Cortex of kidney (tissue), 1 donor: ENCODE measurements at places on chromosomes 2 and 18.

GRCh38 chr2:215692387-215693079, 256.7 kb upstream of the FN1 start:
- DNase-seq, result no peak

DNA sequence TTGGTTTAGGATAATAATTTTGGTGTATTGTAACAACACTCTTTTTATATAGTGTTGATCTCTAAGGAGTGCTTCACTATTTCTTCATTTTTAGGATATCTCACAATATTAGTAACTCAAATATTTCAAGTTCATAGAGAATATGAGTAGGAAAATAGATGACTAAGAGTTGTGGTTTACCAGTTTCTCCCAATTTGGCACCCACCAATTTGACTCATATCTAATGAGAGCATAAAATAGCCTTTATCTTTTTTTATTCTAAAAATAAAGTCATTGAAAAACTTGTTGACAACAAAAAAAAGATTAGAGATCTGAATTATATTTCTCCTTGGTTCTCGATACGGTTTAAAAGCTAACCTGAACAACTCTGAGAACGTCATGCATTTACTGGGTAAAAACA, 204.0 kb downstream of the PARD3B start:
- no peak for DNase-seq

DNA sequence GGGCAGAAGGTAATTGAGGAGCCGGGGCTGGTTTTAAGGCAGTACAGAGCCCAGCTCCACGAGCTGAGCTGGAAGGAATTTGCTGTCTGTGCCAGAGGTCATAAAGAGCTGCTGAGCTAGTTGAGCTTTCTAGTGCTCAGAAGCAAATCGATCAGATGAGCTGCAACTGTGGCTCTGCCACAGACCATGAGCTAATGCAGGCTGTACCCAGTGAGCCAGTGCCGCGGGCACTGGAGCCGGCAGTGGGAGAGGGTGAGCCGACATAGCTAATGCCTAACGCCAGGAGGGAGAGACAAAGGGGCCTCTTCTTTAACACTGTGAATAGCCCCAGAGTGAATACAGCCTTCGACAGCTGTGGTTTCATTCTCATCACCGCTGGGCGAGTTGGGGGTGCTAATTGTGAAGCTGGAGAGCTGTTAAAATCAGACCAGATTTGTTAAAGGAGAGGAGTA, 410.1 kb upstream of the TCF4 start:
- DNase-seq, result no peak

GRCh38 chr2:96521219-96521618, 15.3 kb upstream of the ARID5A start:
- no peak for DNase-seq

- no peak for DNase-seq
Measured at GRCh38 chr18:25235401-25236042, 116.4 kb downstream of the ZNF521 start.

GRCh38 chr2:48356701-48357325, 173.1 kb upstream of the STON1 start:
- no peak for DNase-seq

DNA sequence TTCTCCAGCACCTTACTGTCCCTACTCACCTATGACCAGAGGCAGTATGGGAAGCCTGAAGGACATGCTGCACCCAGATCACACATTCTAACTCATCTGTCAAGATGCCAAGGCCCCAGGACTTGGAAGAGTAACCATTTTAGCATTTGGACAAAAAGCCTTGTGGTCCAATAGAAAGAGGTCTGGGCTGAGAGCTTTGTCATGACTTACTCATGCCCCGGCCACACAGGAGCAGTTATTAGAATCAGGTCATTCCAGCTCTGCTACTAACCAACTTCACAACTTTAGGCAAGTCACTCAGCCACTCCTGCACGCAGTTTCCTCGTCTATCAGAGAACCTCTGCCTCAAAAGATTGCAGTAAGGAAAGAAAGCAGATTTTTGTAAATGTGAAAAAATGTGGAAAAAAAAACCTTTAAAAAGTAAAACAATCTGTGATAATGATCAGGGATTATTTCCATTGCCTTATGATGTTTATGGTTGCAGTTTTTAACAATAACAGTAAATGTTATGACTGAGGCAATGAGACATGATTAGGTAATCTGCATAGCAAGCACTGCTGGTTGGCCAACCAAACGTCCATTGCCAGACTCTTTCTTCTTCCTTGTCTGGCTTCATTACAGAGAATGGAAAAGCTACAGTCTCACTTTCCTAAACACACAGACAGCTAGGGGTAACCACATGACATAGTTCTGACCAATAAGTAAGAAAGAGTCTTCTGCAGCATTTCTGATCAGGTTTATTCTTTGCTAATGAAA, 255.4 kb upstream of the CHAC2 start:
- DNase-seq, result no peak

GRCh38 chr2:109439986-109440385, 173.8 kb downstream of the SEPTIN10 start:
- no peak for DNase-seq

DNA sequence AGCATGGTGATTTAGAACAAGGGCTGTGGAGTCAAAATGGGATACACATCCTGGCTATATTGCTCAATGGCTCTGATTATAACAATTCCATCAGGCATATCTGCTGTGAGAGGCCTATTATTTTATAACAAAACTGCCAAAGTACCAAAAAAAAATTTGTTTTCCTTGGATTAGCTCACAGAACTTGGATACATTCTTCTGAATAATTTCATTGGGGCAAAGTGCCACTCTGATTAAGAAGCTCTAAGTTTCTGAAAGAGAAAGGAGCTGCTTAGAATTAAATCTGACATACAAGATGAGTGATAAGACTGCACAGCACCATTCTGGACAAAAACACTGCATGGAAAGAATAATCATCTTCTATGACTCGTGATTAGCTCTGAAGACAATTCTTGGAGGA, 85.7 kb downstream of the SMC6 start:
- no peak for DNase-seq

- DNase-seq, result no peak
Measured at GRCh38 chr2:26273501-26273900, 28.8 kb downstream of the HADHB start.

GRCh38 chr18:845152-845819, 33.2 kb upstream of the YES1 start:
- no peak for DNase-seq

DNA sequence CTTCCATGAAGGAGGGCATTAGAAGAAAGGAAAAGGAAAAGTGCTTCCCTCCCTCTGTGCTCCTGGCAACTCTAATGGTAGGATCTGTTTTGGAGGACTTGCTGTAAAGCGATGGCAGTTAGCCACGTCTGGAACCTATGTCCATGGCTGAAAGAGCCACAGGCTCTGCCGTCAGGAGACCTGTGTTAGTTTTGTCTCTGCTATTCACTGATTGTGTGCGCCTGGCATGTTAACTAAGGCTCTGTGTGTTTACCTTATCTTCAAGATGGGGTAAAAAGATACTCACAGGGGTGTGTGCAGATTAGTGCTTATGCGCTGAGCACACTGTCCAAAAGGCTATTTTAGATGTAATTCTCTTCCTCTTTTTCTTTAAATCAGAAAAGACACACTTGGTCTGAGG, 109.8 kb upstream of the LTBP1 start:
- DNase-seq, result no peak

DNA sequence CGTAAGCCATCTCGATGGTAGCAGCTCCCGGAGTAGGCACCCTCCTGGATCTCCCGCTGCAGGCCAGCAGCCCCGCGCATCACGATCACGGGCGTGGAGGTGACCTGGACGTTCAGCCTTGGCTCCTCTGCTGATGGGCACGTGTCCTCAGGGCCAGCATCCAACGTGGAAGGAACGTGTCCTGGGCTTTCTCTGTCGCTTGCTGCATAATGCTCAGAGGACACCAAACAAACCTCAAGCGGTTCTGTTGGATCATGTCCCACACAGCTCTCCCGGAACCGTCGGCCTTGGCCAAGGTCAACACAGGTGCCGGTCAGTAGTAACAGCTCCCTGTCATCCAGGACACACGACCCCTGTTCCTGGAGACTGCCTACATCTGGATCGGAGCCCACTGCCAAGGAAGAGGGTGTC, 23.1 kb downstream of the PASK start:
- no peak for DNase-seq

DNA sequence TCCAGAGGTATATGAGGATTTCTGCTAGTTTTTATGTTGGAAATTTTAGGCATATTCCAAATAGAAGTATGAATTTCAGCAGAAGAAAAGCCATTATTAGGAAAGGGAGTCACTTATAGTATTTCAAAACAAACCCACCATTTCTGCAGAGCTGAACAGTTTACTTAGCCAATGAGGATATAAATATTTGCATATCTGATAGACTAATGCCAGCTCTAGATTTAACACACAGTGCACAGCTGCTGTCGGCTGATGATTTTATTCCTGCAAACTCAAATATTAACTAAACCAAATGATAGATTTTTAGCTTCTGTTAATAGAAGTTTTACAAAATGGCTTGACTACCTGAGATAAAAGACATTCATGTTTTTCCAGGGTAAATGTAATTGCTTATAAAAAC, 375.8 kb upstream of the FANCL start:
- DNase-seq, result no peak

- DNase-seq, result no peak
Measured at GRCh38 chr18:43751835-43752234, 474.5 kb upstream of the SYT4 start.

DNA sequence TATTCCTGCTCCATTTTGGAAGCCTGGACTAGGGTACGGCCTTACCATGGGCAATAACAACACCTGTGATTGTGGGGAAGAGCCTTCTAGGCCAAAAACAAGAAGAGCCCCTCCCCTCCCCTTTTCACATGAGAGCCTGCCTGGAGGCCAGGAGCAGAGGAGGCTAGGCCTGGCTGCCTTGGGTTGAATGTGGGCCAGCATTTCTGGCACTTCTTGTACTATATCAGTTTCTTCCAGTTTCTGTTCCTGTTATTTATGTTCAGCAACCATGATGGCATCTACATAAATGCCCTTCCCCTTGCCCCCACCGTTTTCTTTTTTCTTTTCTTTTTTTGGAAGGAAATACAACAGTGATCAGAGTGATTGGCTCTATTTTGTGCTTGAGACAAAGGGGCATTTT, 58.4 kb downstream of the KCTD18 start:
- no peak for DNase-seq

DNA sequence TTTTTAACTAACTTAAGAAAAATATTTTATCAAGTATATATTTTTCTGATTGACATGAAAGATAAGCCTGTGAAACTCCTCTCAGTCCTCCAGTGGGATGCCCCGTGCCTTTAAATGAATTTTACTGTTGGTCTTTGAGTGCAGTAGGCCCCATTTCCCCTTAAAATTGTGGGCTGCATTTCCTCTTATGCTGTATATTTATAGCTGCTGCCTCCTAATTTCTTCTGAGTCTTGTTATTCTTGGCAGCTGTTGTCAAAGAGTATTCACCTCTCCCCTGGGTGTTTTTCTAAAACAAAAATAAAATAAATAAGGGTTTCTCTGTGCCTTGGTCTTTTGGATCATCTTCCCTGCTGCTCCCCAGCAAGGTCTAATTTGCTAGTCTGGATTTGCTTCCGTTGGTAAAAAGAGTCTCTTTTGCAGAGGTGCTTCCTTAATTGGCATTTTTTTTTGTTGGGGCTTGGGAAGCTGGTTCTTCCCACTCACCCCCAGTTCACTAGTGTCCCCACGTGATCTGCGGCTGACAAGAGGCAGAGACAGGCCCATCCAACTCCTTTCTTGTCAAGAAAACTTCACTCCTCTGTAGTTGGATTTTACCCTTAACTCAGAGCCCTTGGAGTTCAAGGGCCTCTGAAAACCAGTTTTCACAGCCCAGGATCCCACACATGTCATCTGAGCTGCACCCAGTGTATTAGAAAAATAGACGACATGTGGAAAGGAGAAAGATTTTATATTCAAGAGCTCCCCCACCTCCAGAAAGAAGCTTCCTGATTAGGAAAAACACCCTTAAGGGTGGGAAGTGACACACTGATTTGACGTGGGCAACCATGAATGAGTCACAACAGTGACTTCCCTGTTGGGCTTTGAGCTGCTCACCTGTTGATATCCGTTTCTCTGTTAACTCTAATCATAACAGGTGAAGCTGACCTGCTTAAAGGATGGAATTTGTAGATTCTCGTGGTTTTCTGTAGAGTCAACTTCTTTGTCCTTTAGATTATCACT, 431.5 kb downstream of the DCDC2C start:
- DNase-seq, result no peak

DNA sequence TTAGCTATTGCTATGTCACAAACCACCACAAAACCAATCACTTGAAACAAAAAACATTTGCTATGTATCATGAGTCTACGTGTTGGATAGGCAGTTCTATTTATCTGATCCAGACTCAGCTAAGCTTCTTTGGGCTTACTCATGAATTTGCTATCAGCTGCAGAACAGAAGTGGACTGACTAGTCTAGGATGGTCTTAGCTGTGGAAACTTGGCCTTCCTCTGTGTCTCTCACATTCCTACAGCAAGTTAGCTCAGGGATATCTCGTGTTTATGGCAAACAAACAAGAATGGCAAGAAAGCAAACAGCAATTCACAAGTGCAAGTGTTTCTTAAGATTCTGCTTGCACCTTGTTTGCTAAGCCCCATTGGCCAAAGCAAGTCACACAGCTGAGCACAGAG, 288.0 kb upstream of the TNP1 start:
- no peak for DNase-seq

- no peak for DNase-seq
Measured at GRCh38 chr2:54678719-54679118, 44.7 kb upstream of the EML6 start.

GRCh38 chr2:15681089-15681885, 89.6 kb downstream of the DDX1 start:
- DNase-seq, result no peak

GRCh38 chr2:43130548-43130875, 95.9 kb downstream of the ZFP36L2 start:
- DNase-seq, result no peak

GRCh38 chr2:135674453-135674852, 67.2 kb upstream of the UBXN4 start:
- no peak for DNase-seq

DNA sequence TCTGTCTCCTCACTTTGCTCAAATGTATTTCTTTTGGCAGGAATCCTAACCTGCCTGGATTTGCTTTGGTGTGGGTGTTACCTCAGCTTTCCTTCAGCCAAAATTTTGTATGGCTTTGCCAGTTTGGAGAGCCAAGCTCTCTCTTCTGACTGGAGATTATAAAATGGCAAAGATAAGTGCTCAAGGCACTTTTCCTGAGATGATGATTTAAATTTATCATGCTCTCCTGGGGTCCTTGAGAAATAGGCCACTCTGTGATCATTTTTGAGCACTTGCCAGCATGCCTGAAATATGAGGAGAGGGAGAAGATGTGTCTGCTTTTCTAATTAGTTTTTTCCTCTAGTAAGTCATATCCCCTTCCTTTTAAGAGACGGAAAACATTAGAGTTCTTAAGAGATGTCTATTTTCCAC, 683.0 kb downstream of the SLC4A3 start:
- no peak for DNase-seq

DNA sequence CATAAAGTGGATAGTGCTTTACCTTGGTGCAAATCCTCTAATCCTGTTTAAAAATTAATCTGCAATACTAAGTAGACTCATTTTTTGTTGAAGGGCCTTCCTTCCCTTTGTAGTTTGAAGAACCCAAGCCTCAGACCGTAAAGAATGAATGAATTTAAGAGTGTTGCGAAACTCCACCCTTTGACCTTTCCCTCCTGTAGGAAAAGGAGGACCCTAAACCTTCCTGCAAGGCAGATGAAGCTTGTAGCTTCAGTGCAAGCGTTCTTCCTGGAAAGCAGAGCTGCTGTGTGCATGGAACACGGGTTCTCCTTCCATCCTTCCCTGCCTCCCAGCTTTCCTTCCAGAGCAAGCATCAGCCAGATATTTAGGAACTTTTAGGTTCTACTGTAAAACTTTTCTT, 1.7 kb downstream of the IMPA2 start:
- DNase-seq, result no peak

GRCh38 chr2:20302019-20302418, 48.6 kb downstream of the PUM2 start:
- DNase-seq, result no peak
